ENCODE measurements at places on chromosomes 11 and 22.

- DNase-seq = peak; percentile 95
Observed at GRCh38 chr11:75325713-75326438, 25.6 kb downstream of the ARRB1 start.

DNA sequence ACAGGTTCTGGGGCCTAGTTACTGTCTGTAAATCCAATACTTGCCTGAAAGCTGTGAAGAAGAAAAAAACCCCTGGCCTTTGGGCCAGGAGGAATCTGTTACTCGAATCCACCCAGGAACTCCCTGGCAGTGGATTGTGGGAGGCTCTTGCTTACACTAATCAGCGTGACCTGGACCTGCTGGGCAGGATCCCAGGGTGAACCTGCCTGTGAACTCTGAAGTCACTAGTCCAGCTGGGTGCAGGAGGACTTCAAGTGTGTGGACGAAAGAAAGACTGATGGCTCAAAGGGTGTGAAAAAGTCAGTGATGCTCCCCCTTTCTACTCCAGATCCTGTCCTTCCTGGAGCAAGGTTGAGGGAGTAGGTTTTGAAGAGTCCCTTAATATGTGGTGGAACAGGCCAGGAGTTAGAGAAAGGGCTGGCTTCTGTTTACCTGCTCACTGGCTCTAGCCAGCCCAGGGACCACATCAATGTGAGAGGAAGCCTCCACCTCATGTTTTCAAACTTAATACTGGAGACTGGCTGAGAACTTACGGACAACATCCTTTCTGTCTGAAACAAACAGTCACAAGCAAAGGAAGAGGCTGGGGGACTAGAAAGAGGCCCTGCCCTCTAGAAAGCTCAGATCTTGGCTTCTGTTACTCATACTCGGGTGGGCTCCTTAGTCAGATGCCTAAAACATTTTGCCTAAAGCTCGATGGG is 13.5 kb downstream of the PIK3IP1 start:
- no peak for DNase-seq

DNA sequence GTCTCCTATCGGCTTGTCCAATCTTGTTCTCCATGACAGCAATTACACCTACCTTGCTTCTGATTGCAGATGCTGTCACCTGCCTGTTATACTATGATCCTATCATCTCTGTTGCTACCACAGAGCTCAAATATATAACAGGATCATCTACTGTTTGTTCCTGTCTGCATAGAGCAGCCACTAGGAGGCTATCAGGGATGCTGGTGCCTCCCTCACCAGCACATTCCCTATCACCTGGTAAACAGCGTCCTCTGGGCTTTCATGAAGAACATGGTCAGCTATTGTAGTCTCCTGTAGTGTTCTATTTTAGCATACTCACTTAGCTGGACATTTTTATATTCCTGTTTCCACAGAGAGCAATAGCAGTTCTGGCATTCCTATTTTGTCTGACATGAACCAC is 87.8 kb upstream of the FAT3 start:
- DNase-seq = peak; percentile 97

DNA sequence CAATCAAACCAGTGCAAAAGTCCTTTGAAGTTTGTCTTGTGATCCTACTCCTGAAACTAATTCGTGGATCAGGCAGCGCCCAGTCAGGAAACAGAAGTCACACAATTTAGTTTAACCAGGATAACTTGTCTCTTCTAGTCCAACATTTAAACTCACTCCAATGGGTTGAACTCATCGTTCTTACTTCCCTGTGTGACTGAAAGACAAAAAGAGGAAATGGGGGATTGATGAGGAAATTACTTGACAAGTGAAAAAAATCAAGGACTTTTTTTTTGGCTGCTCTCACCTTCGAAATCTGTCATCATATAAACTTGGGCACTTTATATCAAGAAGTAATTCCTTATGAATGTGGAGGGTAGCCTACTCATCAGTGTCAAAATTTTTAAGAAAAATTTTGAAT is 78.4 kb downstream of the HSD17B12 start:
- no peak for DNase-seq

DNA sequence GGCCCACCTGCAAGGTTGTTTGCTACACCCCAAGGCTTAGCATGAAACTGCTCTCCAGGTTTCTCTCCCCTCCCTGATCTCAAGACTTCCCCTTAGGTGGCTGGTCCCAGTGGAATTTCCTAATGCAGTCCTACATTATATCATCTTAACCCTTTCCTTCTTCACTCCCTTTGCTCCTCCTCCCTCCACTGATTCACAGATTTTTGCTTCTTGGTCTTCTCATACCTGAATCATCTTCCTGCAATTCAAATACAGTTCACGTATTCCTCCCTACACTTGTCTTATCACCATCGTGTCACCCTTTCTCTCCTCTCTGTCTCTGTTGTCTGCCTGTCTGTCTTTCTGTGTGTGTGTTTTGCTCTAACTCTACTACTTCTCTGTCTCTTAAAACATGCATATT is 17.0 kb downstream of the MMP10 start:
- DNase-seq = no peak

GRCh38 chr11:18671246-18671645 is 27.3 kb upstream of the TMEM86A start:
- peak; percentile 42 for DNase-seq

- no peak for DNase-seq
Observed at GRCh38 chr22:19757140-19757984, 3.2 kb upstream of the TBX1 start.

- no peak for DNase-seq
Observed at GRCh38 chr11:89293965-89294679, 116.4 kb downstream of the TYR start.

DNA sequence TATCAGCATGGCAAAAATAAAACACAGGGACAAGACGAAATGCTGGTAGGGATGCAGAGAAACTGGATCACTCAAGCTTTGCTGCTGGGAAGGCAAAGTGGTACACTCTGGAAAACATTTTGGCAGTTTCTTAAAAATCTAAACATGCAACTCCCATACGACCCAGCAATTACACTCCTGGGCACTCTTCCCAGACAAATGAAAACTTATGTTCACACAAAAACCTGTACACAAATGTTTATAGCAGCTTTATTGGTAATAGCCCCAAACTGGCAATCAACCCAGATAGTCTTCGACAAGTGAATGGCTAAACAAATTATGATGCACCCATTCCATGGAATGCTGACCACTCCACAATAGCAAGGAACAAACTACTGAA is 35.8 kb upstream of the PRR5 start:
- DNase-seq = no peak

GRCh38 chr11:110445437-110445836 is 15.7 kb downstream of the FDX1 start:
- DNase-seq = no peak

DNA sequence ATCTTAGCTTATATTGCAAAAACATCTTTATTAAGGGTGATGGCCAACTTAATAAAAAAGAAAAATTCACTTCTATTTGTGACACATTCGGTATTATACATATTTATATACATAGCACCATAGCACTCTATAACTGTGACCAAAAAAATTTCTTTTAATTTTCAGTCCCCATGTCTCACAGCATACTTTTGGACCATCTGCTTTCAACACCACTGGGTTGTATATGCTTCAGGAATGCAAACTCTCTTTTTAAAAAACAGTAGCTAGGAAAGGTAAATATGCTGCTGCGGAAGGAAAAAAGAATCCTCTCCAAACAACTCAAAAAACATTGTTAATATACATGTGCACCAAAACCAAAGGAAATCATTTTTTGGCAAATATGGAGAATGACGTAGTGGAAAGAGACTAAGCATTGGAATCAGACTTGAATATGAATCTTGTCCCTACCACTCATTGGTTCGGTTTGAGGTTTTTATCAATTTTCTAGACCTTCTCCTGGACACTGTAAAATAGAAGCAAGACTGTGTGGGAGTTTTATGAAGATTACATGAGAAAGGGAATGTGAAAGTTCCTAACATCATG is 227.9 kb downstream of the BLID start:
- no peak for DNase-seq

DNA sequence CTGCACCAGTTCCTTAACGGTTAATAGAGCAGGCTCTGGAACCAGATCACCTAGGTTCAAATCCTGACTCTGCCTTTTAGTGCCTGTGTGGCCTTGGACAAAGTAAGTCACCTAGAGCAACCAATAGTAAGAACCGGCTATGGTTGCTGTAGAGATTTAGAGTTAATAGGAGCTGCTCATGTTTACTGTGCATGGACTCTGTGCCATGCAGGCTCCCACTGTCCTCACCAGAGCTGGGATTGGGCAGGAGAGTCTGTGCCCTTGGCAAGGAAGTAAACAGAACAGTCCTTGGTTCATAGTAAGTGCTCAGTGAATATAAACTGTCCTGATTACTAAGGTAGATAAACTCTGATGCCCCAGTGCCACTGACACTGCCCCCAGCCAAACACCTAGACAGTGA is 1.4 kb upstream of the TP53I11 start:
- DNase-seq = peak; percentile 26

GRCh38 chr22:32202539-32203180 is 2.2 kb downstream of the RFPL2 start:
- DNase-seq = peak; percentile 85

DNA sequence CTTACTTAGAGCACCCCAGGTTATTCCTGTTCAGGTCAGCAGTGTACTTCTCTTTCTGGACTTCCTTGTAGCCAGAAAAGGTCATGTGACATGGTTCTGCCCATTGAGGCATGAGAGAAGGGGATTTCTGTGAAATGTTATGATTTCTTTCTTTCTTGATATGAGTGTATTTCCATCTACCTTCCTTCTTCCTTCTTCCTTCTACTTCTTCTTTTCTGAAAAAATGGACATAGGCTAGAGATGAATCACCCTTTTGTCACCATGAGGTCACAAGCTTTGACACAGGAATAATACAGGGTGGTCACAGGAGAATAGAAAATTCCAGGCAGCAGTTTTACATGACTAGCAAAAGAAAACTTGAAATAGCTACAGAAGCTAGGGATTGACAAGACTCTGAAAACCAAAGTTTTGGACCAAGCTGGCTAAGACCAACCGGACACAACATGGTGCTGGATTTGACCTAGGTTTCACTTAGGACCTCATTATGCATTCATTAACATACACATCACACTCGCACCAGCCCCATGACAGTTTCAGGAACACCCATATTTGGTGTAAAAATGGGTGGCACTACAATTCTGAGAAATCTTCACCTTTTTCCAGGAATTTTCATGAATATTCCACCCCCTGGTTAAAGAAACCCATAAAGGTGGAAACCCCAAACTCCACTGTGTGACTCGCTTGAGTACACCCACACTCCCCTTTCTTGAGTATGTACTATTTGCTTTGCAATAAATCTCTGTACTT is 21.2 kb upstream of the MAP6 start:
- peak; percentile 33 for DNase-seq

GRCh38 chr11:35717043-35717442 is 54.5 kb downstream of the TRIM44 start:
- DNase-seq = peak; percentile 12

GRCh38 chr11:119263352-119263940 is 53.5 kb downstream of the MCAM start:
- no peak for DNase-seq

DNA sequence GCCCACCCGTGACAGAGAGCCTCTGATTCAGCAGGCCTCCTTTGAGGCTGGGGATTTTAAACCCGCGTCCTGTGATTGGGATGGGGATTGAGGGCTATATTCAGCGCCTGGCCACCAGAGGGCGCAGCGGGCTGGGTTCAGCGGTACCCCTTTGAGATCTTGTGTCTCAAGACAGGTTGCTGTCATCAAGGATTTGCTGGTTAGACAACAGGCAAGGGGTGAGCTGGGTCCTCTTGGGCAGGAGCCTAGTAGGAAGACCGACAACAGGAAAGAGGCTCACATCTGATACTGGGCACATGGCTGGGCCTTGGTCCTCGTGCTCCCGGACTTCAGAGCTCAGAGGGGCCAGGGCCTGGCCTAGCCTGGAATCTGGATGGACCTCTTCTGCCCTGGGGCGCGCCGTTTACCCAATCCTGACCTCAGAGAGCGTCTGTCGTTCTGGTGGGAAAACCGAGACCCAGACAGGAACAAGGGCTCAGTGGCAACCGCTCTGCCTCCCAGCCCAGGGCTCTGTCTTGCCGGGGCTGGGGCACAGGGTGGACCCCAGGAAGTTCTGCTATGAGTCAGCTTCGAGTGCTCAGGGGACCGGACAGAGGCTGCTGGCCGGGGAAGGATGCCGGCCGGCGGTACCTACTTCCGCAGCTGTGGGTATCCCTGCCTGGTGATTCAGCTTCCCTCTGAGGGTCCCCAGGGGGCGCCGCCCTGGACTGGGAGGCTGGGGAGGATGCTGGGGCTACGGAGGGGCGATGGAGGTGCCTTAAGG is 929 bp upstream of the SLC35E4 start:
- DNase-seq = peak; percentile 84

- no peak for DNase-seq
Observed at GRCh38 chr11:8814923-8815240, 96.1 kb upstream of the AKIP1 start.

All from DMS53 (cell line).